ENCODE measurements at places on chromosomes 6 and 20.

DNA sequence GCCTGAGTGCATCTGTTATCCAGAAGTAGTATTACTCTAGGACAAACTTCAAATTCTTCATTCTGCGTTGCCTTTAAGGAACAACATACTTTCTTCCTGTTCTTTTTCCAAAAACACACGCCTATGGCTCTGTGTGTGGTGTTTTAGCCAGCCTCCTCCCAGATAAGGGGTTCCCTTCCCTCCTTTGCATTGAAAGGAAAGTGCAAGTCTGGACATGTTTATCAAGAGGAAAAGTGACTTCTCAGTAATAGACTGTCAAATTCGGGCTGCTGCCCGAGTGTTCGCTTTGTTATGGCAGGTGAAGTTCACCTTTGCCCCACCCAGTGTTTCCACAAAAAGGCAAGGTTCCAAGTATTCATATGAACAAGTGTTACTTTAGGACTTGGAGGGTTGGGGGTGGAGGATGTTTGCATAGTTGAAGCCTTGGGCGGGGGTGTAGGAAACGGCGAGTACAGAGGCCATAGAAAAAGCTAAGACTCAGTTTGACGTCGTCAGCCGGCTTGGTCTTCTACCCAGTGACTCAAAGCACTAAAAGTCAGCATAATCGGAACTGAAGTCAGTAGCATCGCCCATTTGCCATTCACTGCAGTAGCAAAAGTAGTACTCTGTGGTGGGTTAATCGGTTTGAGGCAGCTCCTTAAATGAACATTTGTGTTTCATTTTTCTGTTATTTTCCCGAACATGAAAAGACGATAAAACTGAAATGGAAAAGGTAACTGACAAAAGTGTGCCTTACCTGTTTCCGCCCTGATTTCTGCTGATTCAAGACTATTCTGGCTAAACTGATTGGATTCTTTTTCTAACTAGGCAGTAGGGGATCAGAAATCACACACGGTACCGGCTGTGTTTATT is 12.5 kb downstream of the PRDM1 start:
- DNase-seq, result no peak

- DNase-seq, result no peak
Observed at GRCh38 chr6:12037798-12038197, 25.7 kb downstream of the HIVEP1 start.

- no peak for DNase-seq
Observed at GRCh38 chr6:15522856-15523529, 139.8 kb downstream of the DTNBP1 start.

DNA sequence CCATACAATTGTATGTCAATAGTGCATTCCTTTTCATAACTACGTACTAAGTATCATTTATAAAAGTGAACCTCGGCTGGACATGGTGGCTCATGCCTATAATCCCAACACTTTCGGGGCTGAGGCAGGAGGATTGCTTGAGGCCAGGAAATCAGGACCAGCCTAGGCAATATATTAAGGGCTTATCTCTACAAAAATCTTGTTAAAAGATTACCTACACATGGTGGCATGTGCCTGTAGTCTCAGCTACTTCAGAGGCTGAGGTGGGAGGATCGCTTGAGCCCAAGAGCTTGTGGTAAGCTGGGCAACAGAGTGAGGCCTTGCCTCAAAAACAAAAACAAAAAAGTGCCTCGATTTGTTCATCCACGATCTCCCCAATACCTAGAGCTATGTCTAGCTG is 449.7 kb upstream of the SULF2 start:
- DNase-seq, result no peak

DNA sequence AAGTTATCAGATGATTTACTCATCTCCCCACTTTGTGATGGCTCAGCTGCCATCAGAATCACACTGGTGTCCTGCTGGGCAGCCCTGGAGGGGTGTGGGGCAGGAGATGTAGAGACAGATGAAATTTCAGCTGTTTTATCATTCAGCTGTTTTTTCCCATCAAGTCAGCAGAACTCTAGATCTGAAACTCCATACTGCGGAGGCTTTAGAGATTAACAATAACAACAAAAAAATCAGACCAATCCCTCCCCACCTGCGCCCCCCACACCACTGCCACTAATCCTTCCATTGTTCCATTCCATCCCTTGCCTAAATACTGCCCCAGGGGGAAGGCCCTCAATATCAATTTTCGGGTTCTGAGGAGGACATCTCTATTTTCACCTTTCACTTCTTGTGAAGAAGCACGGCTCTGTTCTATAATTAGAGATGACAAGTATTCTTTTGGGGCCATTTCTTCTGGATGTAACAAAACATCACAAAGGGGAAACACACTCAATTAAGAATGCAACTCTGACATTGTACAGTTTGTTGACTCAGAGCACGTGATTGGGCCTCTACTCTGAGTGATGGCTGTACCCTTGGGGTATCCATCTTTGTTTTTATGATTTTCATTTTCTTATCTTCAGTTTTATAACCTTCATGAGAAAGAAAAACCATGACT is 396.3 kb downstream of the ZFAND3 start:
- DNase-seq, result no peak

DNA sequence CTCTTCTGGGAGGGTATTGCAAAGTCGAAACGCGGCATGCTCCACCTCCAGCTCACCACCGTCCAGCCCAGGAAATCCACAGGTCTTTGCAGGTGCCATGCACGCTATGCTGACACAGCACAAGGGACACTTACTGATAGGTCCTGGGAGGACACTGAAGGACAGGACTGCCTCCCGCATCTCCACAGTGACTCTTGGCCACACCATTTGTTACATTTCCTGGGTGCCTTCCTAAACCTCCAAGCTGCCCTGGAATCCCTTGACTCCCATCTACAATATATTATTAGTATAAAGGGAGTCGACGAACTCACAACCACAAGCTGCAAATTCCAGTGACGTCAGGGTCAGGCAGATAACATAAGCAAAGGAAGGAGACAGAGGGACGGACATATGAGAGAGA is 106.9 kb downstream of the JPH2 start:
- DNase-seq, result no peak

- DNase-seq, result no peak
Observed at GRCh38 chr6:31861919-31862343, 690 bp downstream of the NEU1 start.

GRCh38 chr20:45344168-45344860 is 3.9 kb downstream of the SDC4 start:
- DNase-seq, result no peak

- no peak for DNase-seq
Observed at GRCh38 chr6:42148058-42148457, 5.6 kb upstream of the C6orf132 start.

DNA sequence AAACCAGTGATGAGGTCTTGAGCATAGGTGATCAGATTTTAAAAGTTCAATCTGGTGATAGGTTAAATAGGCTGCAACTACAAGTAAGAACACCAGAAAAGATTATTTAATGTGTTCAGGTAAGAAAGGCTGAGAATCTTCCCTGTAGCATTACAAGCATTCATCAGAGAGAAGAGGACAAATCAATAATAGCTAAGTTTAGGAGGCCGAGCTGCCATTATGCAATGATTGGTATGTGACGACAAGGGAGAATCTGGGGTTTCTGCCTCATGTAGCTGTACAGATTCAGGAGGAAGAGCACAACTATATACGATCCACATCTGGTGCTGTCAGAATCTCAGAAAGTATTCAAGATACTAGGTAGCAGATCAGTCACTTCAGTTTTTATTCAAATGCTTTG is 21.9 kb downstream of the MLIP start:
- DNase-seq, result no peak

GRCh38 chr20:58927490-58928061 is 53.5 kb upstream of the NELFCD start:
- DNase-seq, result no peak

DNA sequence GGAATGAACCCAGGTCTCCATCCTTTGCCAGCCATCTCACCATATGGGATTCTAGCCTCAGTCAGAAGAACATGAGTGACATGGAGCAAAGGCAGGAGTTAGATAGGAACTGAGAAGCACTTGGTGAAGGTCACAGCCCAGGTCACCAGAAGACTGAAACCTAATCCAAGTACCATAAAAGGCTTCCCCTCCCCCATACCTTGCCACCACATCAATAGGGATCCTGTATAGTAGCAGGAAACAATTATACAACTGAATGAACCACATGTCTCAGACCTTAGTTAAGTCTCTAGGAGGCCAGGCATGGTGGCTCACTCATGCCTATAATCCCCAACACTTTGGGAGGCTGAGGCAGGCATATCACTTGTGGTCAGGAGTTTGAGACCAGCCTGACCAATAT is 49.6 kb downstream of the KIZ start:
- DNase-seq, result no peak

- no peak for DNase-seq
Observed at GRCh38 chr6:169382735-169383134, 129.1 kb upstream of the THBS2 start.

- no peak for DNase-seq
Observed at GRCh38 chr20:31473331-31474096, 1.4 kb downstream of the DEFB124 start.

Measured in DMS153 (cell line).